ENCODE measurements at places on chromosomes 3 and 15.

- no peak for DNase-seq
Measured at GRCh38 chr3:130834476-130834875, 59.4 kb upstream of the ATP2C1 start.

DNA sequence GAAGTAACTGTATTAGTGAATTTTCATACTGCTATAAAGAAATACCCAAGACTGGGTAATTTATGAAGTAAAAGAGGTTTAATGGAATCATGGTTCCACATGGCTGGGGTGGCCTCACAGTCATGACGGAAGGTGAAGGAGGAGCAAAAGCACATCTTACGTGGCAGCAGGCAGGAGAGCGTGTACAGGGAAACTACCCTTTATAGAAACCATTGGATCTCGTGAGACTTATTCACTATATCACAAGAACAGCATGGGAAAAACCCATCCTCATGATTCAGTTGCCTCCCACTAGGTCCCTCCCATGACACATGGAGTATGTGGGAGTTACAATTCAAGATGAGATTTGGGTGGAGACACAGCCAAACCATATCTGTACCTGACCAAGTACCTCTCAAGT, 812.3 kb upstream of the ALCAM start:
- DNase-seq: no peak

GRCh38 chr3:155391551-155391958, 98.1 kb upstream of the STRIT1 start:
- DNase-seq: no peak

GRCh38 chr15:77599899-77600298, 32.8 kb downstream of the LINGO1 start:
- DNase-seq: no peak

DNA sequence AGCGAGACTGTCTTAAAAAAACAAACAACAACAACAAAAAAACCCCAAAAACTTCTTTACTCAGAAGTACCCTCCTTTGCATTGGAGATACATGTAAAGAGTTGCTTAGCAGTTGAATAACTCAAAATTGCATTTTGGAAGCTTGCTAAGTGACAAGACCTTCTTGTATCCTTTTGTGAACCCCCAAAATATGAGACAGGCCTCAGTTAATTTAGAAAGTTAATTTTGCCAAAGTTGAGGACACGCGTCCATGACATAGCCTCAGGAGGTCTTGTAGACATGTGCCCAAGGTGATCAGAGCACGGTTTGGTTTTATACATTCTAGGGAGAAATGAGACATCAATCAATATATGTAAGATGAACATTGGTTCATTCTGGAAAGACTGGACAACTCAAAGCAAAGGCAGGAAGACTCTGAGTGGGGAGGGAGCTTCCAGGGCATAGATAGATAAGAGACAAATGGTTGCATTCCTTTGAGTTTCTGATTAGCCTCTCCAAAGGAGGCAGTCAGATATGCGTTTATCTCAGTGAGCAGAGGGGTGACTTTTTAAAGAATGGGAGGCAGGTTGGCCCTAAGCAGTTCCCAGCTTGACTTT, 1.7 kb upstream of the ARF4 start:
- no peak for DNase-seq

DNA sequence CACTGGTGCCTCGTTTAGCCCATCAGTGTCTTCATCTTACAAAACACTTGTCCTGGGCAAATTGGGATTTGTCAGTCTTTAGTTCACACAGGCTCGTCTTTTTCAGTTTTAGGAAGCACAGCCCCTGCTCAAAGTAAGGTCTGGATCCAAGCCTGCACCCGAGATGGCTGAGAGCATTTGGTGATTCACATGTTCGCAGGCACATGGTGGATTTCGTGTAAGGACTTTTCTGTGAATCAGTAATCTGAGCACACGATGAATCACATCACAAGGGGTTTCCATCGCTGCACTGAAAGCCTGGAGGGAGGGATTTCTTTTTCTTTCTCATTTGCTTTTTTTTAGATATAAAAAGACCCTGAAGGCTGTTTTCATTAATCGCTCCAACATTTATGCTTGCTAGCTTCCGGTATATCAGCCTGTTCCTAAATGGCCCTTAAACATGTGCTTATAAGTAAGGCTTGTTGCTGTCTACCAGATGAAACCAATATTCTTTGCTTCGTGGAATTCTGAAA, 435.6 kb upstream of the ATP10A start:
- no peak for DNase-seq

DNA sequence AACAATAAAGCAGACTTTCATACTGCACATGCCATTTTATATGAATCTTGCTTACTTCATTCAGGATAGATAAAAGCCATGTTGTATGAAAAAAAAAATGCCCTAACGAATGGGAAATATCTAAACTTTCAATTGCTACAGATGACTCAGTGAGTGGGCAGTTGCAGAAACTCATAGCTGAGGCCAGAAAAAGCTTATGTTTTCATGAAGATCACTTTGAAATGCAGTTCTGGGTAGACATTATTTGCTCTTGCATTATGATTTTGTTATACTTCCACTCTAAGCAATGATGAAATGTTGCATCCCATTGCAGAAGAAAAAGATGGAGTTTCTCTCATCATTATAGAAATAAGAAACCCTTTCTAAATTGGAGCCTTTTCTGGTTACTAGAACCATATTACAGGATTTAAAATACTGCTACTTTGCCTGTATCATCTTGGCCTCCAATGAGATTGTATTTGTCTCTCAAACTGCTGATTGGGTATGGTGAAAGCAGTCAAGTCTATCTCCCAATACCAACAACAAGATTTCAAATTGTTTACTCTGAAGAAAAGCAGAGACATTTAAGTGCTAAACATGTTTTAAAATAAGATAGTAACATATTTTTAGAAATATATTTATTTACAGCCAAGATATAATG, 17.0 kb downstream of the PEAK1 start:
- DNase-seq: no peak

DNA sequence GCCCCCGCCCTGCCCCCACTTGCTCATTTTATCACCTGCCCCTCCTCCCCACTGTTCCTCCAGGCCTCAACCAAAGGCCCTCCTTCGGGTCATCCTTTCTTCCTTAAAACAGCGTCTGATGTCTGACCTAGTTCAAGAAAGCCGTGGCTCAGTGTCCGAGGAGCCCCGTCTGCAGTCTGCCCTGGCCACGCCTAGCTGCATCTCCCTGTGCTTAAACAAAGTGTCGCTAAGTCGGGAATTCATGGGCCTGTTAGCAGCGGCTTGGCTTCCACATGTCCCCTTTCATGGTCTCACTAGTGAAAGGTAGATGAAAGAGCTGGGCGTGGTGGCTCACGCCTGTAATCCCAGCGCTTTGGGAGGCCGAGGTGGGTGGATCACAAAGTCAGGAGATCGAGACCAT, 41.2 kb downstream of the TM2D3 start:
- DNase-seq: no peak

- no peak for DNase-seq
Measured at GRCh38 chr15:60762167-60762566, 283.2 kb upstream of the ICE2 start.

DNA sequence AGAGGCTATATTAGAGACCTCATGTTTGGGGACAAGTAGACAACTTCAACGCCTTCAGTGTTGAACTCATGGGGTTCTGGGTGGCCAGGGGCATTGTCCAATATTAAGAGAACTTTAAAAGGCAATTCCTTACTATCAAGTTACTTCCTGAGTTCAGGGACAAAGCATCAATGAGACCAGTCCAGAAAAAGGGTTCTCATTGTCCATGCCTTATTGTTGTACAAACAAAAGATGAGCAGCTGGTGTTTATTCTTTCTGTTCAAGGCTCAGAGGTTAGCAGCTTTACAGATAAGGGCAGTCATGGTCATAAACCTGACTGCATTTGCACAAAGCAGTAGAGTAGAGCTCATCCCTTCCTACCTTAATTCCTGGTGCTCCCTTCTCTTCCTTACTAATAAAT, 18.5 kb upstream of the PDHB start:
- DNase-seq: no peak

DNA sequence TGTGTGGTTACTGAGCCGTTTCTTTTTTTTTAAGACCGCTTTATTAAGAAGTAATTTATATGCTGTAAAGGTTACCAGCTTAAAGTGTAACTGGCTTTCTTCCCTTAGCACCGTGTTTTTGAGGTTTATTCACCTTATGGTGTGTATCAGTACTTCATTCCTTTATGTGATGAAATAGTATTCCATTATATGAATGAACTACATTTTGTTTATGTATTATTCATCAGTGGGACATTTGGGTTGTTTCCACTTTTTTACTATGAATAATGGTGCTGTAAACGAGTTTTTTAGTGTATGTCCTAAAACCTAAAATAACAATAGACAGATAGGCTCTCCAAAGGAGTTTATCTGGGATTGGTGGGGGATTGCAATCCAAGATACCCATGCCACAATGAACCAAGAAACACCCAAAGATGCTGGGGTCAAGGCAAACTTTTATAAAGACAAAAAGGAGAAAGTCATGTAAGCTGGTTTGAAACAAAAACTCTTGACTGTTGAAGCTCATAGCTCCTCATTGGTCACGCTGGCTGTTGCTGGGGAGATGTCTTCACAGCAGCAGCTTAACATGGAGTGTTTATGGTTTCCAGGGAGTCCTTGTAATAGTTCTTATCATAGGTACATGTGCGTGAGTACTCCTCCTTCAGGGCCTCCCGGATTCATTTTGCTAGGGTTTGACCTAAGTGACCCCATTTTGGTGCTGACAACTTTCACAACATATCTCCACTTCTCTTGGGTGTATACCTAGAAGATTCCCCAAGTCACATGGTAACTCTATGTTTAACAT, 16.0 kb downstream of the TM2D3 start:
- DNase-seq: no peak

- peak; percentile 15 for DNase-seq
Measured at GRCh38 chr3:33717616-33717865, 513 bp downstream of the CLASP2 start.

DNA sequence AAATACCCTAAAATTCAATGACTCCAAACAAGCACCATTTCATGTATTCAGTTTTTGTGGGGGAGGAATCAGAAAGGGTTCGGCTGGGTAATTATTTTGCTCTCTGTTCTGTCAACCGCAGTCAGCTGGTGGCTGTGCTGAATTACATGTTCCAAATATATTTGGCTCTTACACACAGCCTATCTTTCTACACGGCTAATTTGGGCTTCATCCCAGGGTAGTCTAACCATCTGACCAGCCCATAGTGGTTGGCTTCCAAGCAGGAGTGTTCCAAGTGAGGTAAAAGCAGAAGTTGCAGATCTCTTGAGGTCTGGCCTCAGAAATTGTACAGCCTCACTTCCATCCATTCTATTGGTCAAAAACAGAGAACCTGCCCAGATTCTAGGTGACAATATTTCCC, 760.8 kb upstream of the SEMA6D start:
- no peak for DNase-seq

DNA sequence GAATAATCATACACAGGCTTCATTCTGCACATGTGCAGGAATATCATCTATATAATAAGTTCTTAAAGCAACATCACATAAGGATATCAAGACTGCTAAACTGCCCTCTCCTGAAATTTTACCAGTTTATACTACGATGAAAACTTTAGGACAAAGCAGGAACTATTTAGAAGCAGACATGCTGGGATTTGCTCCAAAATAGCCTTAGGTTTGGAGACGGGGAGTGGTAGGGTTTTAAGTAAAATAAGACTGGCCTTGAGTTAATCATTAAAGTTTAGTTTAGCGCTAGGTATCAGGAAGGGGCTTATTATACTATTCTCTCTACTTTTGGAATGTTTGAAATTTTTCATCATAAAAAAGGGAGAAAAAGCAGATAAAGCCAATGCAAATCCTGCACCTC, 115.8 kb downstream of the SRGAP3 start:
- no peak for DNase-seq

DNA sequence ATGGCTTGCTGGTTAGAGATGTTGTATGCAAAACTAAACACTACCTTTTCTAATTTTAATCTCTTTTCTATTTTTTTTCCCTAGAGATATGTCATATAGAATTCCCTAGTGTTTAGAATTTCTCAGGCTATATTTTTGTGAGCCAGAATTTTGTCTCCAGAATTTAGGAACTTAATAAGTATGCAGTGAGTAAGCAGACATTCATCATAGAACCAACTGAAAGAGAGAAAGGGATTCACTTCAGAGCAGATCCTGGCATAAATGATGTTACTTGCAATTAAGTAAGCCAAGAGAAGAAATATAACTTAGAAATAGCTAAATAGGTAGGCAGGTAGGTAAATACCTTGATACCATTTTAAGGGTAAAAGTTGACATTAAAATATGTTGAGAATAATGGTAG, 288.9 kb downstream of the ZNF385D start:
- DNase-seq: no peak

GRCh38 chr3:148600902-148601765, 96.6 kb upstream of the AGTR1 start:
- no peak for DNase-seq

GRCh38 chr3:101042996-101043686, 49.9 kb upstream of the ABI3BP start:
- DNase-seq: no peak

GRCh38 chr3:122260206-122260605, 64.8 kb upstream of the CSTA start:
- no peak for DNase-seq

- no peak for DNase-seq
Measured at GRCh38 chr3:32575451-32576113, 4.9 kb upstream of the DYNC1LI1 start.

GRCh38 chr3:40605960-40606359, 81.2 kb downstream of the ZNF621 start:
- no peak for DNase-seq

DNA sequence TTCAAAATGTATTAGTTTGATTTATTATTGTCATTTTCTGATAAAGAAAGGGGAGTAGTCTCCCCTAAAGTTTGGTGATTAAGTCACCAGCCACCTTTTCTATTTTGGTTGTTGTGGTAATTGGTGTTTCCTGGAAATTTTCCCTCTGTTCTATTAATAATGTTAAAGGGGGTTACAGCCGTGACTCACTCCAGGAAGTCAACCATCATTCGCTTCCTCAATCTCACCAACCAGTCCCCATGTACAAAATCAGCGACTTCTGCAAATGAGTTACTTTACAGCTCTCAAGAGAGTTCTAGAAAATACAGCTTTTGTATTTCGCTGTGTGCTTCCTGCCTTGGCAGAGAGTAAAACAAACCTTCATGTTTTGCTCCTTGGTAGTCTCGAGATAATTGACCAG, 285.1 kb downstream of the LPP start:
- no peak for DNase-seq

DNA sequence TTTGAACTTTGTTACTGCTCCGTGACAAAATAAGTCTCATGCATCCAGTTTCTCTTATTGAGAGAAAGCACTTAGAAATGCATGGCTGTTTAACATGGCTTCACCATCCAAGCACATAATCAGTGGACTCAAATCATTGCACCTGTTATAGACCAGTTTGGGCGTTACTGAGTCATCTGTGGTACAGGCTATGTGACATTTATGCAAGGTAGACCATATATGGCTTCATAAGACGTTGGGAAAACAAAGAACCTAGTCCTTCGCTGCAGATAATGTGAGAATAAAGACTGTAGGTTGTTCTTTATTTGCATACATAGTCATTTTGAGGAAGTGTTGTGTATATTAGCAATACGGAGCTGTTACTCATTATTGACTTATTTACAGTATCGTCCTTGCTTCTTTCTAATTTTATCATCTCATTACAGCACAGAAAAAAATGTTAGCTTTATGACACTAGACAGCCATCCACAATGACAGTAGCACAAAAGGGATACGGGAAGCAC, 374.7 kb downstream of the IL5RA start:
- no peak for DNase-seq

GRCh38 chr15:67783303-67783702, 42.0 kb upstream of the SKOR1 start:
- peak; percentile 8 for DNase-seq
